Suppressor macrophage (primary cell): ENCODE measurements at places on chromosomes 12 and 14.
A peak's percentile ranks its signal among the peaks of the same experiment; 100 is the strongest.

DNA sequence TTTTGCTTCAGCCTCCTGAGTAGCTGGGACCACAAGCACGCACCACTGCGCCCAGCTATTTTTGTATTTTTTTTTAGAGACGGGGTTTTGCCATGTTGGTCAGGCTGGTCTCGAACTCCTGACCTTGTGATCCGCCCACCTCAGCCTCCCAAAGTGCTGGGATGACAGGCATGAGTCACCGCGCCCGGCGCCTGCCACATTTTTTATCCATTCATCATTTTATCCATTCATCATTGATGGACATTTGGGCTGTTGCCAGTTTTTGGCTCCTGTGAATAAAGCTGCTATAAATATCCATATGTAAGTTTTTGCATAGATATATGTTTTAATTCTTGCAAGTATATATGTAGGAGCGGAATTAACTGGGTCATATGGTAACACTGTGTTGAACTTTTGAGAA, 79.5 kb downstream of the DAAM1 start:
- DNase-seq = no peak

- peak; percentile 65 for DNase-seq
These were observed 1.2 kb upstream of the GAPDH start for GRCh38 chr12:6532927-6533652.

- no peak for DNase-seq
These were observed 145.5 kb upstream of the IGF1 start for GRCh38 chr12:102625819-102626218.

- peak; percentile 33 for DNase-seq
These were observed 545 bp downstream of the PPFIA2 start for GRCh38 chr12:81758421-81759189.

- no peak for DNase-seq
These were observed 379.6 kb downstream of the FLRT2 start for GRCh38 chr14:85909581-85909980.

GRCh38 chr12:53466640-53467039, 14.7 kb downstream of the PCBP2 start:
- DNase-seq = no peak

- DNase-seq = peak; percentile 21
These were observed 478.9 kb downstream of the BCAT1 start for GRCh38 chr12:24470050-24470449.

GRCh38 chr12:74319886-74320285, 217.7 kb upstream of the ATXN7L3B start:
- DNase-seq = no peak

- DNase-seq = no peak
These were observed 59.8 kb downstream of the DIO3 start for GRCh38 chr14:101620821-101621785.

GRCh38 chr12:126051611-126052107, 986.4 kb downstream of the AACS start:
- DNase-seq = no peak

GRCh38 chr12:113246478-113247122, 25.3 kb downstream of the TPCN1 start:
- DNase-seq = no peak

DNA sequence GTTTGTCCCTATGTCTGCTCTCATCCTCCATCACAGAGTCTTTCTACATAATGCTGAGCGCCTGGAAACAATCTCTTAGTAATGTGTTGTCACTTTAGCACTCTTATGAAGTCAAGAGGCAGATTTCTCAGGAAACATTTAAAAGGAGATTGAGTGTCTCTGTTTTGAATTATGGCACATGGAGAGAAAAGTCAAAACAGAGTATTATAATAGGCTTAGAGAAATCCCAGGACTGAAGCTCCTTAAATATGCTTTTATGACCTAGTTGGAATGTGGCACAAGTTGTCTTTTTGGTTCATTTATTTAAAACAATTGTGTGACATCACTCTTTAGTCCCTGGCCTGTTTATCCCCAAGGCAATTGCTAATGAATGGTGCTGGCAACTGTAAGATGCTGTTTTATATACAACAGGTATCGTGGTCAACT, 117.8 kb upstream of the HIF1A start:
- no peak for DNase-seq
